ELR (cell line): ENCODE measurements at places on chromosomes 7 and 10.

GRCh38 chr10:86269332-86269731 lies 97.3 kb downstream of the GRID1 start:
- DNase-seq: no peak

DNA sequence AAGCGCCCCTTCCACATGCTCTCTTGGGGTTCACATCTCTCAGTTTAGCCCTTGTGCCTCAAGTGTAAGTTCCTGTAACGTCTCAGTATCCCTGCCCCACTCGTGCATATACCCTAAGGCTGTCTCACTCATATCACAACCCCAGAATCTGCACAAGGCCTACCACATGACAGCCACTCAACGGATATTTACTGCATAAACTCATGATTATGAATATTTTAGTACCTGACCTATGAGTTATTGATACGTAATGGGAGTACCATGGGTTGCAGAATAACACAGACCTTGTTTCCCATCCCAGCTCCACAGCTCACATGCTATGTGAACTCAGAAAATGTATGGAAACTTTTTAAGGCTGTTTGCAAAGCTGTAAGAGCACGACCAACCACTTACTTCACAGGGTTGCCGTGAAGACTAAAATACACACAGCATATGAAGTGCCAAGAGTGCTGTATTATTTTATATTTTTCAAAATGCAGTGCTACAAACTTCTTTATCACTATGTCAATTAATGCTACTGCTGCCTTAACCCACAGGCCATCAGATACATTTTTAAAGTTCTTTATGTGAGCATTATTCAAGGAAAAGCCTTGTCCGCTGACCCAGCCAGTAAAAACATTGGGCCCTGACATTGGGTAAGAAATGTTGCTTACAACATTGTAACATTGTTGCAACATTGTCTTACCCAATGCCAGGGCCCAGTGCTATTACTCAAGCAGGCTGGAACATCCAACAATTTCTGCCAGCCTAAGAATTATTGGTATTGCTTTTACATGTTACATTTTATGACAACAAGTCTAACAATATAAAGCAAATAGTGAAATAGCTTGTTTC lies 97.2 kb downstream of the JAZF1 start:
- DNase-seq: no peak

DNA sequence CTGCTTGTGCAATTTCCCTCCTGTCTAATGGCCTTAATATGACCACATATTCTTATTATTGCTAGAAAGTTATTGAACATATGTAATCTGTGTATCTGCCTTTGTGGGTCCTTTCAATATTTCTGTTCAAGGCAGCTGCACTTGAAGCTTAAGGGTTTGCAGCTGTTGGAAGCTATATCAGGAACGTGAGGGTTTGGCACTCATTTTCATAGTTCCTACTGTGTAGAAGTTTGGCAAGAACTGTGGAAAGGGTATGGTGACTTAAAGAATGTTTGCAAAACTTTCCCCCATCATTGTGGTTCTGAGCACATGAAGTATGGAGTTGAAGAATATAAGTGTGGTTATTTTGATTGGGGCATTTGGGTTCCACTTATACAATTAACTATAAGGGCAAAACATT lies 144.7 kb upstream of the SEMA3A start:
- no peak for DNase-seq

GRCh38 chr10:70804421-70804808 lies 11.3 kb upstream of the SGPL1 start:
- DNase-seq: no peak

- peak; percentile 61 for DNase-seq
Measured at GRCh38 chr7:105932835-105933477, 30.1 kb upstream of the CDHR3 start.

DNA sequence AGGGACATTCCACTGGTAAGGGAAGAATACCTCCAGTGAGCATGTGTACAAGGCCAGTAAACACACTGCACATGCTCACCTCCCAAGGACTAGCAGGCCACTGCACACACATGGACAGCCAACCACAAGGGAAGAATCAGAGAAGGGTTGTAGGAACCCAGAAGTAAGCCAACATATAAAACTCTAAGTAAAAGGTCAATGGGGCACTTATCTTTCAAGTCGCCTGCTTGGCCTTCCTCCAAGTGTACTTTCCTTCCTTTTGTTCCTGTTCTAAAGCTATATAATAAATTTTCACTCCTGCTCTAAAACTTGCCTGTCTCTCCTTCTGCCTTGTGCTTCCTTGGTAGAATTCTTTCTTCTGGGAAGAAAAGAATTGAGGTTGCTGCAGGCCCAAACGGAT lies 33.0 kb downstream of the ORC5 start:
- no peak for DNase-seq

DNA sequence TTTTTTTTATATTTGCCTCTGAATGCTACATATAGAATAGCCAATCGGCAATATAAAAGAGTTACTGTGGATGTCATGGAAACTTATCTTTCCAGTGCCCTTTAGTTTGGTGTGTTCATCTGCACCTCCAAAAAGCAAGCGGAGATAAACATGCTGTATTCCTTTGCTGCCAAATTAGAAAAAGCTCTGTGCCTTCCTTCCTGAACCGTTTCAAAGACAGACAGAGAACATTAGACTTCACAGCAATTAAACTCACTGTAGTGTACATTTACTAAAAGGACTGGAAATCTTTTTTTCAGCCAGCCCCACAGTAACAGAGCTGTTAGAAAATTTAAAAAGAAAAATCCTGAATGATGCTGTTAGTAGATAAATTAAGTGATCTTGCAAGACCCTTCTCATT lies 707.5 kb downstream of the LRMDA start:
- no peak for DNase-seq

GRCh38 chr7:29588900-29589696 lies 25.5 kb downstream of the PRR15 start:
- peak; percentile 68 for DNase-seq

DNA sequence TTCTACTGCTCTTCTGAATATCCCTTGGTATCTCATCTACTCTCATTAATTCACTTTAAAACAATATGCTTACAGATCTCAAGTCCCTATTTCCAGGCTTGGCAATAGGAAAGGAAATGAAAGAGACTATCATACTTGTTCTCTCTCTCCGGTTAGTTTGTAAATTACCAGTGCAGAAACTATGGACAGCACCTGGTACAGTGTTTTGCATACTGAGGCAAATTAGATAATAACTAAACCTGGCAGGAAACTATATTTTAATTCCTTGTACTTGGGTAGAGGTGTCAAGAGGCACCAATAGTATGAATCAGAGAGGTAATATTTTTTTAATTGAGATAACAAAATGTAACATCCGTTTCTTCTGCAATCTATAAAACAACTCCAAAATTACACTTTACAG lies 97.7 kb upstream of the TMEM196 start:
- DNase-seq: no peak

DNA sequence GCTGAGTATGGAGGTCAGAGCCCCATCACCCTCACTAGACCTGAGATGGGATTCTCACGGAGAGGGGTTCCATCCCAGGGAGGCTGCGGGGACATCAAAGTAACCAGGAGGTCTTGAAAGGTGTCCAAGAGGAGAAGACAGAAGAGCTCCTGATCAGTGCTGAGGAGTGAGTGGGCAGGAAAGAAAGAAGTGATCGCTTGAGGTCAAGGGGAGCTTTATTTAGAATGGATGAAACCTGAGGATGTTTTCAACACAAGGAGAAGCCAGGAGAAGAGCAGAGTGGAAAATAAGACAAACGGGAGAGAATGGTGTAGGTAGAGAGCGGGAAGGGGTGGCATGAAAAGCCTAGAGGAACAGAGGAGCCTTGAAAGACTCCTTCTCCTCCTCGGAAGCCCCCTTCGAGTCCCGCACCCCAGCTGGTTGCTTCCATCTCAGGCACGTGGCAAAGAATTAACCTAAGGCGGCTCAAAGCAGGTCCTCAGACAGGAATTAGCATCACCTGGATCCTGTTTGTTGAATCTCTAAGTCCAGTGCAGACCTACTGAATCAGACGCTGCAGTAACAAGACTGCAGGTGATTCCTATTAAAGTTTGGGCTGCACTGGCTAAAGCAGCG lies 5.8 kb downstream of the SVIL start:
- no peak for DNase-seq
